ENCODE measurements at places on chromosomes 6 and 20.

DNA sequence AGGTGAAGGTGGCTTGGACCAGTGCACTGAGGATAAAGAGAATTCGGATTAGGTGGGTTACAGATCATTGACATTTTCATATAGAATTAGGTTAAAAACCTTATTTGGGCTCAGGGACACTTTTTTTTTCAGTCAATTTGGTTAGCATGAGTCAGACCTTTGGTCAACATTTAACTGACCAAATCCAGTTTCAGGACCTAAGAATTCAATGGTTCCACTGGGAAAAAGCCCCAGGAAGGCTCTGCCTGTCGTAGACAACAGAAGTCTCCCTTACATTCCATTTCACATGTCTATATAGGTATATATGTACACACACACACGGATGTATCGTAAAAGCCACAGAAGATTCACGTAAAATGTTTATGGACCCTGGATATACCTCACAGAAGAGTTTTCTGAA lies 184.2 kb upstream of the RREB1 start:
- DNase-seq, result no peak

GRCh38 chr20:43832096-43832816 lies 82.4 kb upstream of the TOX2 start:
- no peak for DNase-seq

- no peak for DNase-seq
Measured at GRCh38 chr6:81876971-81877370, 124.5 kb upstream of the TENT5A start.

- no peak for DNase-seq
Measured at GRCh38 chr6:102204351-102204750, 810.8 kb downstream of the GRIK2 start.

DNA sequence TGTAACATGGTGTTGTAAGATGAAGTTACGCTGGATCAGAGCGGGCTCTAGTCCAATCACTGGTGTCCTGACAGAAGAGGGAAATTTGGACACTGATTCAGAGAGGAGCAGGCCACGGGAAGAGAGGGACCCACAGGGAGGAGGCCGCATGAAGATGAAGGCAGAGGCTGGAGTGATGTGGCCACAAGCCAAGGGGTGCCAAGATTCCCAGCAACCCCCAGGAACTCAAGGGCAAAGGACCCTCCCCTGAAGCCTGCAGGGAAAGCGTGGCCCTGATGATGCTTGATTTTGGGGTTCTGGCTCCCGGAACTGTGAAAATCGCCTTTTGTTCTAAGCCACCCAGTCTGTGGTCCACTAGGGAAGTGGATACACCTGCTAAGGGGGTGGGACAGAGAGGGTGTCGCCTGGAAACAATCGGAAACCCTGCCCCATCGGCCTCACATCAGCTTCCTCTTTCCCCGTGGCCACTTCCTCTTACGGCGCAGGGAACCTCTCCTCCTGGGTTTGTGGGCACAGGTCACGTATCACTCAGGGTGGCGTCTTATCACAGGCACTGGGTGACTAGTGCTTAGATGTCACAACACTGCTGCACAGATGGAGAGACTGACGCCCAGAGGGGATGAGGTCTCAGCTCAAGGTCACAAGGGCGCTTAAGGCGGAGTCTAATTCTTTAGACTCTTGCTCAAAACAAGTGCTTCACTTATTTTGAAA lies 58.0 kb downstream of the SULF2 start:
- peak; percentile 76 for DNase-seq

Measured in T-helper 2 cell (primary cell).